Stimulated activated effector memory CD8-positive, alpha-beta T cell treated with anti-CD3 and anti-CD28 coated beads, Interleukin-12 subunit alpha, Interleukin-12 subunit beta, amount 100 ng/mL, for 72 hours (primary cell): ENCODE measurements at places on chromosomes 16 and 17.

DNA sequence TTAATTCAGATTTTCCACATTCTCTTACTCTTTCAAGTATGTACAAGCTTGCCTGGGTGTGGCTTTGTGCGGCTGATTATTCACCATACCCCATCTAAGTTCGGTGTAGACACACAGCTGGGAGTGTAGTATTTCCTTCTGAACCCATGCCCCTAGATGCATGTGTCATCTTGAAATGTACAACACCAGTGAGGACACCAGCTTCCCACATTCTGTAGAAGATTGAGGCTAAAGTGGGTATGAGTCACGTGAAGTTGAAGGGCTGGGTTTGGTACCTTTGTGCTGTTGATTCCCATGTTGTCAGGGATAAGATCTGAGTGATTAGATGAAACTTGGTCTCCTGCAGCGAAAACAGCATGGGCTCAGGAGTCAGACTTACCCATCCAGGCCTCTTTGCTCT is 14.6 kb upstream of the DHX8 start:
- DNase-seq = no peak

DNA sequence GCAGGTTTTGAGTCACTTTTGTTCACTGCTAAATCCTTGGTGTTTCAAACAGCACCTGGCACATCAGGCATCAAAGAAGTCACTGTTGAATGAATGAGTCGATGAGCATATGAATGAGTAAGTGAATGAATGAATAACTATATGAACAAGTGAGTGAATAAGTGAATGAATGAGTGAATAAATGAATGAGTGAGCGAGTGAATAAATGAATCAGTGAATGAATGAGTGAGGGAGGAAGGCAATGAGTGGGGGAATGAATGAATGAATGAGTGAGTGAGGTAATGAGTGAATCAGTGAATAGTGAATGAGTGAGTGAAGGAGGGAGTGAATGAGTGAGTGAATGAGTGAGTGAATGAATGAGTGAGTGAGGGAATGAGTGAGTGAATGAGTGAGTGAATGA is 28.8 kb downstream of the TMEM114 start:
- DNase-seq = no peak

DNA sequence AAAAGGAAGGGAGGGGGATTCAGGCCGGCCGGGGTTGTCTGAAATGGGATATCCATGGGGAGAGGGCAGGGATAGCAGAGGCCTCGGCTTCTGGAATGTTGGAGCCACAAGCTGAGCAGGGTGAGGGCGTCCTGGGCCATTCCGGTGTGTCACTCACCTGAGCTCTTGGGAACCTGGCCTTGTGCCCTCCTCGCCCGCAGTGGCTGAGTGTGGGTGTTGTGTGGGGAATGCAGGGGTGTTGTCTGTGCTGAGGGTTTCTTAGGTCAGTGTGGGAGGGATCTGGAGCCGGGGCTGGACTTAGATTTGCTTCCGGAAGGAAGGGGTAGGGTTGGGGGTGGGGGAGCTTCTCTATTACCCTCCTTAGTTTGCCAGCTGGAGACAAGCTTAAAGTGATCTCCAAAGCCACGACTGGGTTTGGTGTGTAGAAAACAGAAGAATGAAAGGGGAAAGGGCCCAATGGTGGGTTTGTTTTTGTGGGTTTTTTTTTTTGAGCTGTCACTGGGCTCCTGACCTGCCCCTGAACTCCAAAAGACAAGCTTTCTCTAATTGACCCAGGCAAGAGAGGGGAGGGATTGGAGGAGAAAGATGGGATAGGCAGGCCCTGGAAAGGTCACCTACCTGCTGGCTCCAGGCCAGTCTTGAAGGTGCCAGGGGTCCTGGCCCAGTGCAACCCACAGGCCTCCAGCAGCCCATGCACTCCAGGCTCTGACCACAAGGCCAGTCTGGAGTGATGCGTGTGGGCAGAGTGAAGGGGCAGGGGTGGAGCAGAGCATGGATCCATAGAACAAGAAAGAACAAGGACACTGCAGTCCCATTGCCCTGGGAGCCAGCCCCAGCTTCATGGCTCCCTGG is at the start of gene SULT1A2:
Gene SULT1A2 (minus strand): TSS at position 211 of the 852 bp plus-strand sequence. CDS start 1,120 bp downstream, outside the sequence.
- DNase-seq = no peak

- no peak for DNase-seq
Measured at GRCh38 chr17:69882281-69882680, 192.7 kb upstream of the KCNJ16 start.

DNA sequence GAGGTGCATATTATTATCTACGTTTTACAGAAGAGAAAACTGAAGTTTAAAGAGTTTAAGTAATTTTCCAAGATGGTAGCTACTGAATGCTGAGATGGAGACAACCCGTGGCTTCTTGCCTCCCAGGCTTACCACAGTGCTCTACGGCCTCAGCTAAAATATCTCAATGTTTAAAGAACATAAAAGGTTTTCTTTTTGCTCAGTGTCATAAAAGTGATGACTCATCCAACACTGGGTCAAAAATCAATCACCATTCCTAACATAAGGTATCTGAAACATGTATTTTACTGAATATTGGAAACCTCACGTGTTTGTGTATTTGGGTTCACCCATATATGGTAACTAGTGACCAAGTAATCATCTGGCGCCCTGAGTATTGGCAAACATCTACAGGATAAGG is 18.4 kb downstream of the ABCA9 start:
- DNase-seq = no peak

DNA sequence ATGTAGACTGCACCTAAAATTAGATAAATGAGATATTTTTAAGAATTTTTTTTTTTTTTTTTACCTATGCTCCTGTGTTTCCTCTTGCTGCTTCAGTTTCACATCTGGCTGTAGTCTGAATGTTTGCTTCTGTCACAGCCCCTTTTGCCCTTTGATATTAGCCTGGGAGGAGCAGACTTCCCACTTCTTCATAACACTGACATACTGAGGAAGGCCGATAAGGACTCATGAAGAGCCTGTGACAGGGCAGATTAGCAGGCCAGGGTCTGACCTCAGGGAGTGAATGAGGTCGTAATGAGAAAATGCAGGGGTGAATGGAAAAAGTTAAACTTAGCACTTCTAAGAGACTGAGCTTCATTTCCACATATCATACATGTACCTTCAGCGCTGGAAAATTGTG is at the start of gene SLFN14:
Gene SLFN14 (minus strand): TSS at position 117 of the 400 bp plus-strand sequence. CDS start 2,757 bp downstream, outside the sequence.
- DNase-seq = no peak
